HTR-8/SVneo (cell line): ENCODE measurements at places on chromosomes 1 and 21.

- no peak for DNase-seq
Observed at GRCh38 chr1:30405081-30405480, 318.3 kb downstream of the MATN1 start.

- no peak for DNase-seq
Observed at GRCh38 chr1:213623064-213623581, 364.6 kb upstream of the PROX1 start.

GRCh38 chr1:47944561-47944960 lies 52.6 kb downstream of the TRABD2B start:
- no peak for DNase-seq

- DNase-seq = no peak
Observed at GRCh38 chr1:77671836-77672235, 10.6 kb downstream of the ZZZ3 start.

GRCh38 chr21:44938772-44939531 lies 877 bp upstream of the SLX9 start:
- no peak for DNase-seq

- no peak for DNase-seq
Observed at GRCh38 chr1:46830665-46831322, 31.9 kb downstream of the CYP4B1 start.

- no peak for DNase-seq
Observed at GRCh38 chr1:30684881-30685795, 38.2 kb downstream of the MATN1 start.
